Stomach (tissue), 19 donors: ENCODE measurements at places on chromosomes 16 and 17. TPM values are rescaled to one million over a fixed set of nuclear protein-coding genes. Genes with fewer than 3 reads are reported as not detected.
A peak's percentile ranks its signal among the peaks of the same experiment; 100 is the strongest.

Gene CRYBA1
- total RNA-seq, result not detected

DNA sequence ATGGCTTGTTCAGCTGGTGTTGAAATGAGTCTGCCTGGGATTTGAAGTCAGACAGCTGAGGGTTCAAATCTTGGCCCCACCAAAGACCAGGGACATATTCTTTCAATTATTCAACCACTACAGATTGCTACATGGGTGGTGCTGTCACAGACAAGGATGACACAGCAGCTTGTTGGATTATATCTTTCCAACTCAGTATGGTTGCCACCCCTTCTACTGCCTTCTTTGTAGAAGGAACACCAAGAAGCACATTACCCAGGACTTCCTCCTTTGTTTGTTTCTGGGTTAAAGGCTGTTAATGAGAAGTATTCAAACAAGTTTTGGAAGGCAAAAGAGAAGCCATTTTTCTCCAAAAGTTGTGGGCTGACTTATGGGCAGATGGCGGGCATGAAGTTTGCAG lies 78.6 kb downstream of the COPRS start:
- H3K27ac ChIP-seq, result no peak overlapping the region
- no peaks in the 10 kb centered on the region for H3K4me1 ChIP-seq
- H3K4me3 ChIP-seq, result no peak overlapping the region
- no peaks in the 10 kb centered on the region for H3K27me3 ChIP-seq

DNA sequence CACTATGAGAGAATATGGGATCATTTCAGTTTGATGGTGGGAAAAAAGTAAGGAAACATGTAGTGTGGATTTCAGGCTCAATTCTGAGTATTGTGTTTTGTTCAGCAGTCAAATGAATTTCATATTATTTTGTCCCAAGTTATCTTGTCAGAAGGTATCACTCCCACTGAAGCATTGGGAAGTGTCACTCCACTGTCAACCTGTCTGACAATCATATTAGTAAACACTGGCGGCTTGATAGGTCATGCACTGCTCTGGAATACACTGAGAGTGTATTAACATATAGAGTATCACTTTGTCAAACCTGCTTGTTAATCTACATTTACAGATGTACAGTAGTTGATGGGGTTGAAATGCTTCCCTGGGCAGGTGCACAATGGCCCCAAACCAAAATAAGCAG lies 203.6 kb downstream of the HS3ST3A1 start:
- no peak overlapping the region for H3K4me3 ChIP-seq
- DNase-seq, result no peak
- no peaks in the 10 kb centered on the region for H3K36me3 ChIP-seq
- H3K27me3 ChIP-seq, result no peaks in the 10 kb centered on the region

Gene NPIPB9
- total RNA-seq, result 10.6 TPM

DNA sequence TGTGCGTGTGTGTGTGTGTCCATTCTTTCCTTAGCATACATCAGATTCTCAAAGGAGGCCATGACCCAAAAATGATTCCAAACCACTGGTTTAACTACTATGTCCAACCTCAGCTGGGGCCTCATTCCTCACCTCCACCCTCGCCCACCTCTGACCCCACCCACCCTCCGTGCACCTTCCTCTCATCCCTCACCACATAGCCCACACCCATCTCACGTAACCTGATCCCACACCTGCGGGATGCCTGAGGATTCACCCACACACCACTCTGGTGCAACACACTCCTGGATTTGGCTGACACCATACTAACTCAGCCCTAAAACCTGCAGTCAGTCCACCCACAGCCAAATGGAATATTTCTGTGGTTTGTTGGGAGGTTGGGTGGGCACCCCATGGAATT lies 3.3 kb upstream of the CSNK2A2 start:
- no peak for DNase-seq
- H3K27me3 ChIP-seq, result no peaks in the 10 kb centered on the region
- H3K36me3 ChIP-seq, result peaks cover 3% of the 10 kb centered on the region
- H3K4me3 ChIP-seq, result no peak overlapping the region

- peaks cover 41% of the 10 kb centered on the region for H3K4me1 ChIP-seq
- no peak overlapping the region for H3K4me3 ChIP-seq
- H3K27ac ChIP-seq, result peak overlapping the region; percentile 35
- H3K36me3 ChIP-seq, result peaks cover 13% of the 10 kb centered on the region
Measured at GRCh38 chr16:16150117-16150877, 73.0 kb downstream of the ABCC6 start.

Gene KRT33B
- not detected for total RNA-seq

DNA sequence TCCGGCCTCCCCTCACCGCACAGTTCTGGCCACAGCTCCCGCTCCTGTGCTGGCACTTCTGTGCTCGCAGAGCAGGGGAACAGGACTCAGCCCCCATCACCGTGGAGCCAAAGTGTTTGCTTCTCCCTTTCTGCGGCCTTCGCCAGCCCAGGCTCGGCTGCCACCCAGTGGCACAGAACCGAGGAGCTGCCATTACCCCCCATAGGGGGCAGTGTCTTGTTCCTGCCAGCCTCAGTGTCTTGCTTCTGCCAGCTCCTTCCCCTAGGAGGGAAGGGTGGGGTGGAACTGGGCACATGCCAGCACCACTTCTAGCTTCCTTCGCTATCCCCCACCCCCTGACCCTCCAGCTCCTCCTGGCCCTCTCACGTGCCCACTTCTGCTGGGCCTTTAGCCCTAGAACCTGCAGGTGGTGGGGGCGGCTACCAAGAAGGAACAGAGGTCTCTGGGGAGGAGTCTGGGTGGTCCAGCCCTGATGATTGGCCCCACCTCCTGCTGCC lies 645 bp upstream of the ELMO3 start:
- peak; percentile 68 for DNase-seq
- no peaks in the 10 kb centered on the region for H3K27me3 ChIP-seq
- H3K27ac ChIP-seq, result peak overlapping the region; percentile 83
- H3K4me1 ChIP-seq, result peaks cover 64% of the 10 kb centered on the region
- H3K4me3 ChIP-seq, result no peak overlapping the region

Gene MILR1
- 1.8 TPM for total RNA-seq

GRCh38 chr16:3988824-3989223 lies 108.3 kb upstream of the CREBBP start:
- H3K27me3 ChIP-seq, result no peaks in the 10 kb centered on the region
- no peaks in the 10 kb centered on the region for H3K4me1 ChIP-seq
- H3K27ac ChIP-seq, result no peak overlapping the region
- H3K36me3 ChIP-seq, result peaks cover 4% of the 10 kb centered on the region

- peak overlapping the region; percentile 96 for H3K27ac ChIP-seq
- DNase-seq, result no peak
- peaks cover 41% of the 10 kb centered on the region for H3K4me1 ChIP-seq
- no peaks in the 10 kb centered on the region for H3K36me3 ChIP-seq
Measured at GRCh38 chr16:56190677-56191155, 573 bp upstream of the GNAO1 start.

Gene CDRT15L2
- not detected for total RNA-seq

Gene MT1X
- total RNA-seq, result 1,065 TPM

GRCh38 chr16:77555126-77555525 lies 120.3 kb upstream of the ADAMTS18 start:
- H3K36me3 ChIP-seq, result no peaks in the 10 kb centered on the region
- no peak overlapping the region for H3K4me3 ChIP-seq
- H3K27me3 ChIP-seq, result no peaks in the 10 kb centered on the region
- DNase-seq, result no peak
- no peak overlapping the region for H3K27ac ChIP-seq

GRCh38 chr17:45135978-45136791 lies 698 bp downstream of the ACBD4 start:
- peaks cover 19% of the 10 kb centered on the region for H3K4me1 ChIP-seq
- no peak for DNase-seq
- H3K27me3 ChIP-seq, result no peaks in the 10 kb centered on the region
- peak overlapping the region; percentile 71 for H3K4me3 ChIP-seq
- H3K27ac ChIP-seq, result peak overlapping the region; percentile 89
- H3K36me3 ChIP-seq, result no peaks in the 10 kb centered on the region

Gene SEC14L5
- total RNA-seq, result 0.43 TPM

GRCh38 chr16:82651921-82652601 lies 25.3 kb downstream of the CDH13 start:
- H3K36me3 ChIP-seq, result no peaks in the 10 kb centered on the region
- DNase-seq, result peak; percentile 16
- no peak overlapping the region for H3K27ac ChIP-seq
- peaks cover 7% of the 10 kb centered on the region for H3K4me1 ChIP-seq
- H3K27me3 ChIP-seq, result no peaks in the 10 kb centered on the region

Gene FBXW10B
- total RNA-seq, result 13.0 TPM

DNA sequence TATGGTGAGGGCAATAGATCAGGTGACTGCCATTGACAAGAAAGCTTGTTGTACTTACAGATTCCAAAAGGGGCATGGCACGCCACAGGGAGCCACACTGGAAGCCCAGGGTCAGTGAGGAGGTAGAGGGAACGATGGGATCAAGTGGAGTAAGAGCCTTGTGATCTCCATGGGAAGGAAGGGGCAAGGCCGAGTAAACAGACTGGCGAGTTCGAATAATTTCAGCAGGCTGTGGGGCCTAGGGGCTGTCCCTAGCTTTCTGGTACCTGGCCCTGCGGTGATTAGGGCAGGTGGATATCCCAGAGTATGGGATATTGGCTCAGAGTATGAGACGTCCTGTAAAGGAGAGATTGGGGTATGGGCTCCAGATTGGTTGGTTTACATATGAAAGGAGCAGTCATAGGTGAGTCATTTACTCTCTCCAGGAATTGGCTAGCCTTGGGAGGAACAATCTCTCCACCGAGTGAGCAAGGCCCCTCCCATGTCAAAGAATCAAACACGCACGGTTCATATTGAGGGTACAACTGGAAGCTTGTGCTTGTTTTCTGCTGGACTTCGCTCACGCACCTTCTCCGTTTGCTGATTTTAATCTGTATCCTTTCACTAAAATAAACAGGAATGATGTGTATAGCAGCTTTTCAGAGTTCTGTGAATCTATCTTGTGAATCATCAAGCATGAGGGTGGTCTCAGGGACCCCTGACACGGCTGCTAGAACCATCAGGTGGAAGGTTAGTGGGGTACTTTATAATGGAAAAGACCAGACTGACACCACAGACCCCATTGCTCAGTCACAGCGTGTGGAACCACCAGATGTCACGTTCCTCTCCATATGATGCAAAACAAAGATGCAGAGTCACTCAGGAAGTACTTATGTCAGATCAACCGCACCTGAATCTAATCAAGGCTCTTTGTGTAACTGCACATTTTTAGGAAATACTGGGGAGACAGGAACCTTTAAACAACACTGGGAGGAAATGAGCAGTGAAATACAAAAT lies 27.9 kb downstream of the GABARAPL2 start:
- H3K27me3 ChIP-seq, result no peaks in the 10 kb centered on the region
- H3K4me3 ChIP-seq, result no peak overlapping the region
- peaks cover 17% of the 10 kb centered on the region for H3K4me1 ChIP-seq
- DNase-seq, result peak; percentile 73
- H3K36me3 ChIP-seq, result peaks cover 33% of the 10 kb centered on the region

DNA sequence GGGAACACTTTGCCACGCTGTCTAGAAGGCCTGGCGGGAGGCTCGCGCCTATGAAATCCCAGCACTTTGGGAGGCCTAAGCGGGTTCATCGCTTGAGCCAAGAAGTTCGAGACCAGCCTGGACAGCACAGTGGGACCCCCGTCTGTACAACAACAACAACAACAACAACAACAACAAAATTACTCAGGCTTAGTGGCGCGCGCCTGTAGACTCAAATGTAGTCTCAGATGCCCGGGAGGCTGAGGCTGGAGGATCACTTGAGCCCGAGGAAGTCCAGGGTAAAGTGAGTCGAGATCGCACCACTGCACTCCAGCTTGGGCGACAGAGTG lies 297 bp upstream of the SLFN13 start:
- peak overlapping the region; percentile 54 for H3K4me3 ChIP-seq
- DNase-seq, result no peak
- H3K4me1 ChIP-seq, result no peaks in the 10 kb centered on the region
- no peaks in the 10 kb centered on the region for H3K27me3 ChIP-seq
- H3K36me3 ChIP-seq, result no peaks in the 10 kb centered on the region

GRCh38 chr17:8651013-8651412 lies 20.5 kb upstream of the MYH10 start:
- H3K27me3 ChIP-seq, result peaks cover 4% of the 10 kb centered on the region
- no peaks in the 10 kb centered on the region for H3K4me1 ChIP-seq
- no peak for DNase-seq
- no peak overlapping the region for H3K27ac ChIP-seq

- H3K27ac ChIP-seq, result no peak overlapping the region
- no peak overlapping the region for H3K4me3 ChIP-seq
- DNase-seq, result no peak
- H3K4me1 ChIP-seq, result no peaks in the 10 kb centered on the region
Measured at GRCh38 chr17:31414550-31414918, 23.1 kb downstream of the RAB11FIP4 start.

Gene KIF2B
- not detected for total RNA-seq

Gene NACA2
- not detected for total RNA-seq

Gene GPR139
- not detected for total RNA-seq

DNA sequence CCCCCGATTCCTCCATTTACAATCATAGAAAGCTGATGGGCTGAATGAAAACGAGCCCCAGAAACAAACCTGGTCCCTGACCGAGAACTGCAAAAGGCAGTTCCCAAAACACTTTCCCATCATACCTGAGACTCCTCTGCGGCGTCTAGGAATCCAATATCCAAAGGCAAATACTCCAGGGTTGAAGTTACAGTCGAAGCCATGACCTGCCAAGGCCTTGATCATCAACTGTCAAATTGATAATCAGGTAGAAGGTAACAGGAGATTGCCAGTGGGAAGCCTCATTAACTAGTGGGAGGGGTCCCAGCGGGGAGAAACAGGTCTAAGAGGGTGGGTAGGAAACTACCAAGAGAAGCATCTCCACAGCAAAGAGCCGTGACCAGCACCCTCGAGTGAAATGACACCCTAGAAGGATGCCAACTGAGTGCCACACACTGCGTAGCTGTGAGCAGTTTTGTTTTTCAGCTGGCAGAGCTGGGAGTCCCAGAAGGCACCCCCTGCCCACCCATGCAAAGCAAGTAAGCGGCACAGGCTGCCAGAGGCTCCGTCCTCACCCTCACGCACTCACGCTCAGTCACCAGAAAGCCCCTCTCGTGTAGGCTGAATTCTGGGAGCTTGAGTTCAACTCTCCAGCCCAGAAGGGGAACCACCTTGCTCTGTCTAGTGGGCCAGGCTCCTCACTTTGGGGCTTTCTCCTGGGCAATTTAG lies 146.1 kb downstream of the GAS7 start:
- no peak for DNase-seq
- no peak overlapping the region for H3K27ac ChIP-seq
- peaks cover 18% of the 10 kb centered on the region for H3K4me1 ChIP-seq
- H3K36me3 ChIP-seq, result no peaks in the 10 kb centered on the region
- no peaks in the 10 kb centered on the region for H3K27me3 ChIP-seq
- H3K4me3 ChIP-seq, result no peak overlapping the region

GRCh38 chr17:9414471-9414870 lies 161.1 kb downstream of the STX8 start:
- H3K4me1 ChIP-seq, result peaks cover 6% of the 10 kb centered on the region
- H3K27ac ChIP-seq, result no peak overlapping the region
- no peak overlapping the region for H3K4me3 ChIP-seq
- no peaks in the 10 kb centered on the region for H3K36me3 ChIP-seq
